ENCODE measurements at places on chromosomes 2 and 18. TPM values are rescaled to one million over a fixed set of nuclear protein-coding genes. Genes with fewer than 3 reads are reported as not detected.

DNA sequence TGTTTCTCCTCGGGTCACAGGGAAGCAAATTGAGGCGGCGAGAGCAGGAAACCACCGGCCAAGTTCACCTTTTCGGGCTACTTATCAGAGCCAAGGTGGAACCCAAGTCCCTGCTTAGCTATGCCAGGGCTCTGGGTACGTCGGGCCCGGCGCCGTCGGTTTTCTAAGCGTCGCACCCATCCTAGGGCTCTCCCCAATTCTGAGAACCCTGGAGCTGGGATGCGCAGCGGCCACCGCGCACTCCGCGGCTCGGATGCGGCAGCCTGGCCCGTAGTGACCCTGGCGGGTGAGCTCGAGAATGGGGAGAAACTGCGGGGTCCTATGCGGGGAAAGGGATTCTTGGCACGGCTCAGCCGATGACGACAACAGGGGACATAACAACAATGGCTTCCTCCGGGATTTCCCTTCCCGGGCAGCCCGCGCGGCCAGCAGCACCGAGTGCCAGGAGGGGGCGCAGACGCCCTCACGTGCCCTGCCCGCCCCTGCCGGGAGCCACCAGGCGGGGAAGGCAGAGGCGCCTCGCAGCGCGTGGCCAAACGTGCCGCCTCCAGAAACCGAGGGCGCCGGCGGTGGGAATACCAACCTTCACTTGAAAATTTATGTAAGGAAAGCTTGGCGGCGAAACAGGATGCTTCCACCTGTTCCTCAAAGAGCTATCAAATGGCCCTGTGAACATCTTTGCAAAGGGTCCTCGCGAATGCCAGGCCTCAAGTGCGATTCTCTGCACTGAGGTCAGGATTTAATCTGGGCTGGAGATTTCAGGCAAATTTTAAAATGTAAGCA lies 2.1 kb upstream of the SLC30A3 start:
- DNase-seq: peak; percentile 66

GRCh38 chr2:241593271-241593670 lies 34.7 kb downstream of the BOK start:
- DNase-seq: no peak

DNA sequence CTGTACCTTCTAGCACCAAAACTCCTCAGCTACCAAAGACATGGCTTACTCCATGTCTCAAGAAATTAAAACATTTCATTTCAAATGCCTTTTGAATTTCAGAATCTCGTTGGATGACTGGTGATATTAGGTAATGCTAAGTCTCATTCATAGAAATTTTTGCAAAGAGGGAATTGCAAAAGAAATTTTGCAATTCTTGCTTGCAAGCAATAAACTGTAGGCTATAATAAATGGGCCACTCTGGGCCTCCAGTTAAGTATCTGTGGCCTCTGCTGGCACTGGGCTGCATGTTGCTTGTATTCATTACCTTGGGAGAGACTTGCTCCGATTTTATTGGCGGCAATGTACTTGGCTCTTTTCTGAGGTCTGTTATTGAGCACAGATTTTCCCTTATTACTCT lies 2.8 kb upstream of the LCLAT1 start:
- DNase-seq: no peak

DNA sequence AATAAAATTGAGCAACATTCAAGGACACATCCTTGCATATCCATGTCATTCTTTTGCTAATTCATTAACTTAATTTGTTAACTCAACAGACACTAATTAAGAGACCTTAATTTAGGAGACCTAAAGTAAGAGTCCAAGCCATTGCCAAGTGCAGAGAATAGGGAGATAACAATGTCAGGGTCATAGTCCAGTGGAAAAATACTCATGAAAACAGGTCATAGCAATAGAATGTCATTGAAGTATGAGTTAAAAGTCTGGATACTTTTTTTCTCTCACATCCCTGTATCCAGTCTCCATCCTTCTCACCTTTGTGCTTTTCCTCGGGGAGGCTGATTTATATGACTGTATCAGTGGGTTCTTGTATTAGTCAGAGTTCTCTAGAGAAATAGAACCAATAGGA lies 26.6 kb upstream of the DPP4 start:
- DNase-seq: no peak

GRCh38 chr2:171260471-171261424 lies 100.1 kb upstream of the TLK1 start:
- no peak for DNase-seq

The OSR1 gene
- total RNA-seq: 5.1 TPM

The ARL6IP6 gene
- 34.6 TPM for total RNA-seq

The GKN2 gene
- total RNA-seq: 1.6 TPM

The PDE6D gene
- total RNA-seq: 32.6 TPM

The ASB18 gene
- total RNA-seq: not detected

All from NCI-H460 (cell line).